ENCODE measurements at places on chromosomes 12 and 14.

DNA sequence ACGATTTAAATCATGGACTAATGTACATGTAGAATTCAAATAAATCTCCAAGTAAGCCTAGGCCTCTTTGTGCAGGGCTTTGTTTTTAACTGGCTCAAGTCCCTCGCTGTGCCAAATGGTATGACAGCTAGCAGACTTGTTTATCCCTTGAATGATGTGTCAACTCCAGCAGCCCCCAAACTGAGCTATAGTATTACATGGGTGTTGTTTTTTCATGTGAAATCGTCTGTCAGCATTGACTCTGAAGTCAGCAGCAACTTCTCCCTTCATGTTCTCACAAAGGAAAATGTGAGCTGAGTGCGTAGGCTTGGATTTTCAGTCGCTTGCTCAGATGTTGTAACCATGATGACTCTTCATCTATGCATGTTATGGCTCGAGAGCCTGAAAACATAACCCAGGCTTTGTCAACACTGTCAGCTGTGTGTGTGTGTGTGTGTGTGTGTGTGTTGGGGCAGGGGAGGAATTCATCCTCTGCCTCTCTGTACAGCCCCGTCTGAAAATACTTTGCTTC, 73.3 kb downstream of the PTHLH start:
- DNase-seq, result no peak

DNA sequence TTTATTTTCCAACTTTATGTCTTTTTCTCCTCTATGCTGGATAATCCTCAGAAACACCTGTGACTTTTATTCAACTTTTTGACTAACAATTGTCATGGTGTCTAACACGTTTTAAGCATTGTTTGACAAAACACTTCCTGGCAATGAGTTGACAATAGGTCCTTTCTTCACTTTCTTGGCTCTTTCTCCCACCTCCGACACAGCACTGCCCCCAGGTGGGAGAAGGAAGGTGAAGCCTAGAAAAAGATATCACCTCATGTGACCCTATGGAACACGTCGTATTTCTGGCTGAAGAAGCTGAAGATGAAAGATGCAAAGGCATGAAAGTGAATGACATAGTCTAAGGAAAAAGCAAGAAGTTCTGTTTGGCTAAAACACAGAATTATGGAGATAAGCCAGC, 430.0 kb downstream of the ETNK1 start:
- no peak for DNase-seq

GRCh38 chr12:132527186-132527882, 37.4 kb downstream of the FBRSL1 start:
- DNase-seq, result no peak

DNA sequence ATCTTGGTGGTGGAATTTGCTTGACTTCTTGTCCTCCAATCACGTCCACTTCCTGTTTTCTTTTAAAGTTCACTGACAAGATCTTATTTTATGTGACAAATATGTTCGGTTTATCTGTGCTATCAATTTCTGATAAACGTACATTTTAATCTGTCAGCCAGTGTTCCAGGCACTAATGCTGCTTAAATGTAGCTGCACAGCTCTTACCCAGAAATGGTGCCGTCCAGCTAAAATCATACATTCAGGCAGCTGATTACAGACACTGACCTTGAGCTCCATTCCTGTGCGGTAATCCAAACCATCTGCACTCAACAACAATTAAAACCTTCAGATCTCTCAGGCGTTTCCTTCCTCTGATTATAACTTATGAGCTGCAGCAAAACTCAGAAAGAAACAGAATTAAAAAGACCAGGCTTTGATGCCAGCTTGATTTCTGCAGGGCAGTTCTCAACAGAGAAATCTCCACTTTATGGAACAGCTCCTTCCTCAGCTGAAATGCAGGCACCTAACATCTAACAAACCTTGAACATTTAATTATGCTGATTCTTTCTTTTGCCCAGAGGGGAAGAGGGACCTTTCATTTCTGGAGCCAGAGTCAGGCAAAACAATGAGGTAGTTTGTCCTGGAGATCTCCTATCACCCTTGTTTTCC, 26.4 kb upstream of the RASSF3 start:
- no peak for DNase-seq

DNA sequence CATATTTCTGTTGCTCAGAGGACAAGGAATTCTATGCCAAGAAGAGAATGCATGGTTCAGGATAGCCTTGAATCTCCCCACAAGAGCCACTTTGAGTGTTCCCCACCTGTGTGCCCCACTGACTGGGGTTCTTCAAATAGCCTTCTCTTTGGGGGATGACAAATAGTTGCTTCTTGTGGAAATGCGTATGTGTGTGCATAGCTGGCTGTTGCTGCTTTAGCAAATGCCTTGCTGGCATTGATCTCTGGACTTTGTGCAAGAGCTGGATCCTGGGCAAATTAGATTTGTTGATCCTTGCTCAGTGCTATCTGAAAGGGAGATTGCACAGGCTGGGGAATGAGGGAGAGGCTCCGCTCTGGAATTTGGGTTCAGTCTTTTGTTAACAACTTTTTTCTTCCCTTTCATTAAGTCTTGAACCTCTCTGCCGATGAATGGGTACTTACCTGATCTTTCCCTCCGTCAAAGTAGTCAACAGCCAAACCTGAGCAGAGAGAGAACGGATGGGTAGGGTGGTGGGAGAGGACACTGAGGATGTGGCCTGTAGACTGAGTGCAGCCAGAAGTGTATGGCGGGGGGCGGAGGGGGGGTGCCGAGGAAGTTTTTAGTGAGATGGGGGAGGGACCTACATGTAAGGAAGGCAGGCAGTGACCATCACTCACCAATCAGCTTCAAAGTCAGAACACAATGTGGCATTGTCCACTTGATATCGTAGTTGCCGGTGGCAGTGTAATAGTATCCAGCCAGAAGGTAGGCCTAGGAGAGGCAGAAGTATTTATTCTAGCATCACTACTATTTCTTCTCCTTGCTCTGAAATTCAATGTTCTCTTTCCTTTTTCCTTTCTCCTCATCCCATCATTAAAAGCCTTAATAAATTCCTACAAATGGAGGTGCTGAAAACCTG, 10.7 kb downstream of the EMG1 start:
- no peak for DNase-seq

DNA sequence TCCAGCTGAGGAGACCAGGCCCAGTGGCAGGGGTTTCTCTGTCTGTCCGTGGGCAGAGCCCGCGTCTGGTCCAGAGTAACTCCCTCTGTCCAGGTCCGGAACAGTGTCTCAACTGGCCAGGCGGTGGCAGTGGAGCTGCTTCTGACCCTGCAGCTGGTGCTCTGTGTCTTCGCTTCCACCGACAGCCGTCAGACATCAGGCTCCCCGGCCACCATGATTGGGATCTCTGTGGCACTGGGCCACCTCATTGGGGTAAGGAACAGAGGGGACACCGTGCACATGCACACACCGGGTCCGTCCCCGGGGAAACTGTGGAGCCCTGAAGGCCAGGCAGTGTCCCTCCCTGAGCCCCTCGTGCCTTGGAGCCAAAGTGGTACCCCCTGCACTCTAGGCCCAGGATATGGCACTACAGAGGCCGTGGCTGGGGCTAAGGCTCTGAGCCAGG, 1.5 kb downstream of the AQP6 start:
- no peak for DNase-seq

DNA sequence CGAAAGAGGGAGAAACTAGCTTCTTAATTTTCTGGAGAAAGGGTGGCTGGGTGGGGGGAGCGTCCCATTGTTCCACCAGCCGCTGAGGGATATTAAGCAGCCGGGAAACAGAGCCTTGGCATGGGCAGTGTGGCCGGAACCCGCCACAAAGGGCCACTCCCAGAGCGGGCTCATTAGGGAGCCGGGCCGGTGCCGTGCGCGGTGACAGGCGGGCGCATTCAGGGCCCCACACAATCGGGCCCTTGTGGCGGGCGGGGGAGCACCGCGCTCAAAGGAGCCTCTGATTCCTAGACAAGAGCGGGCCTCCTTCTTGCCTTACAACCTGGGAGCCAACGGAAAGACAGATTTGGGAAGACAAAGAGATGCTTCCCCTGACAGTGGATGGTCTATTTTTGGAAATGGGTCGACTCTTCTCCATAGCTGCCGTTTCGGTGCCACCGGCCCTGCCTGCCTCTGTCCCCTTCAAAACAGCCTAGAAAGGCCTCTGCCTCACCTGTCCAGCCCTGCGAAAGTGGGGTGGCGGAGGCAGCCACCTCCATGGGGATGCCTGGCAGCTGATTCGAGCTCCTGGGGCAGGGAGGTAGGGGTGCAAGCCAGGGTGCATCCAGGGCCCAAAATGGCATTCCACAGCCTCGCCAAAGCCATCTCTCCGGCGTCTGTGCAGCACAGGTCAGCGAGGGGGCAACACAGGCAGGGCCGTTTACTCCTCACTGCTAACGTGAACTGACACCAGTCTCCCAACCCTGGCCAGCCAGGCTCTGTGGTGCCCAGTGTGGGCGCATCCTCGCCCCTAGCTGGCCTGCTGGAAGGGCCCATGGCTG, 10.9 kb downstream of the CCDC85C start:
- no peak for DNase-seq

GRCh38 chr12:6208130-6208529, 7.9 kb downstream of the CD9 start:
- no peak for DNase-seq

GRCh38 chr12:27937768-27938167, 34.8 kb downstream of the PTHLH start:
- DNase-seq, result no peak

DNA sequence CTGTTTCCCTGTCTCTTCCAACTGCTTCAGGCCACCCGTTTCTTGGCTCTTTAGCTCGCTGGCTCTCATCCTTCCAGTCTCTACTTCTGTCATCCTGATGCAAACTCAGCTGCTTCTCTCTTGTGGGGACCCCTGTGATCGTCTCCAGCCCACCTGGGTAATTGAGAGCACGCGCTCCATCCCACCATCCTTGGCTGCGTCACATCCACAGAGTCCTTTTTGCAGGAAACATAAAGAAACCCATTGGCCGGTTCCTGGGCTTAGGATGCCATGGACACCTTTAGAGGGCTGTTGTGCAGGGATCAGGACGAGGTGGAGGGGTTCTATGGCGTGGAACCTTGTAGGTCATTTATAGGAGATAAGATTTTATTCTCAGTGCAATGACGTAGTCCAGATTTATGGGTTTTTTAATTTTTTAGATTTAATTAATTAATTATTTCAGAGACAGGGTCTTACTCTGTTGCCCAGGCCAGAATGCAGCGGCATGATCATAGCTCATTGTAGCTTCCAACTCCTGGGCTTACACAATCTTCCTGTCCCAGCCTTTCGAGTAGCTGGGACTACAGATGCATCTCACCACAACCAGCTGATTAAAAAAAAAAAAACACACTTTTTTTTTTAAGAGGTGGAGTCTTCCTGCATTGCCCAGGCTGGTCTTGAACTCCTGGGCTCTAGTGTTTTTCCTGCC, 82.6 kb downstream of the CCDC92 start:
- no peak for DNase-seq

DNA sequence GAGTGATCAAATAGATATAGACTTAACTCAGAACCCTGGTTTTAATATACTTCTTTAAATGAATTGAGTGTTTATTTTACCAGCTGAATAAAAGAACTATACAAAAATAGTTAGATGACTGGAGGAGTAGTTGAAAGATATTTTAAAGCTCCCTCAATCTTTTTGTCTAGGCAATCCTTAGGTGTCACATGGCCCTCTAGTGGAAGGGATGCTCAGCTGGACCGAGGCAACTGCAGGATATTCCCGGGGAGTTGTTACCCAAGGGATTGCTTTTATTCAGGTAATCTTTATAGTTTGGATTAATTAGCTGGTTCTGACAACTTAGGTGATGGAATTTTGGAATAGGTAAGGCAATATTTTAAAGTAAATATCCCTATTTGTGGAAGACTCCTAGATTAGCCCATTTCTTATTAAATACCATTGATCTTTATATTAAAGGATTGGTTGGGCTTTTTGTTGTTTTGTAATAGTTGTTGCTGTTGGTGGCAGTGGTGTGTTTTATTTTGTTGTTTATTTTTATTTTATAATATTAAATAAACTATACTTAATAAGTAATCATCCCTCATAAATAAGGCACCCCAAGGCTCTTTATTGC, 57.1 kb downstream of the ZDHHC17 start:
- DNase-seq, result no peak

DNA sequence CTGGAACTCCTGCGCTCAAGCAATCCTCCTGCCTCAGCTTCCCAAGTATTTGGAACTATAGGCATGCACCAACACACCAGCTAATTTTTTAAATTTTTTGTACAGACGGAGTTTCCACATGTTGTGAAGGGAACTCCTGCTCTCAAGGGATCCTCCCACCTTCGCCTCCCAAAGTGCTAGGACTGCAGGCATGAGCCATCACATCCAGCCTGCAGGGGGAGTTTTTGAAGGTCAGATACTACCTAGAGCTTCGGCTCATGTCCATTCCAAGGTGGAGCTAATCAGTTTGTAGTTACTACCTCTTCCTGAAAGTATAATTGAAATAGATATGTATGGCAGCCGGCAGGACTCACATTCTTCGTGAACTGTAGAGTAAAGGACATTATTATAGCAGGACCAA, 3.7 kb upstream of the TAS2R19 start:
- no peak for DNase-seq

DNA sequence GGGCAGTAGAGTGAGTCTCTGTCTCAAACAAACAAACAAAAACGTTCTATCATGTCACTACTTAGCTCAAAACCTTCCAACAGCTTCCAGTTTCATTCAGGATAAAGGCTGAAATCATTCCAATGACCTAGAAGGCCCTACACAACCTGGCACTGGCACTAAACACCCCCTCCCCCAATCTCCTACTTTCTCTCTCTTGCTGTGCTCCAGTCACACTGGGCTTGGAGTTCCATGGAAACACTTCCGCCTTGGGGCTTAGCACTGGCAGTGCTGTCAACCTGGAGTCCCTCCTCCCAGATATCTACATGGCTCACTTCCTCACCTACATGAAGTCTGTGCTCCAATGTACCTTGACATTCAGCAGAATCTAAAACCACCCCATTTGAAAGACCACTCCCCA, 65.0 kb upstream of the SINHCAF start:
- DNase-seq, result no peak

DNA sequence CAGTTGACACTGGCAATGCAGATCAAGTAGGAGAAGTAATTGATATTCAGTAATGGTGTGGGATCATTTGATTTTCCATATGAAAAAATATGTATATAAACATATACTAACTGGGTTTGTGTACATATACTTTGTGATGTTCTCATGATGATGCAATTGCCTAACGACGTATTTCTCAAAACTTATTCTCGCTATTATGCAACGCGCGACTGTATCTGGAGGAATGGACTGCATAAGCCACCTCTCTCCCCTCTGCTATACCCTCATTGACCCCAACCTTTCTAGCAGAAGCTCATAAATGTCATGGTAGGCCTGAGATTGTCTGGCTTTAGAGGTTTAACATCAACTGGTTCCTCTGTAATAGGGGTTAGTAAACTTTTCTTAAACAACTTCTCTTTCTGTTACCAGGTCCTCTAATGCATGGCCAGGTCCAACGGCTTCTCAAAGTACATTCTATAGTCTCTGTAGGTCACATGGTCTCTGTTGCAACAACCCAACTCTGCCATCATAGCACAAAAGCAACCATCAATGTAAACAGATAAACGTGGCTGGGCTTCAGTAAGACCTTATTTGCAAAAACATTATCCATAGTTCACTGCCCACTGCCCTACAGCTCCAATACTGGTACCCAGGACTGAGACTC, 59.3 kb downstream of the FOXN3 start:
- DNase-seq, result no peak
